ENCODE measurements at places on chromosomes 12 and 14. TPM values are rescaled to one million over a fixed set of nuclear protein-coding genes. Genes with fewer than 3 reads are reported as not detected.

DNA sequence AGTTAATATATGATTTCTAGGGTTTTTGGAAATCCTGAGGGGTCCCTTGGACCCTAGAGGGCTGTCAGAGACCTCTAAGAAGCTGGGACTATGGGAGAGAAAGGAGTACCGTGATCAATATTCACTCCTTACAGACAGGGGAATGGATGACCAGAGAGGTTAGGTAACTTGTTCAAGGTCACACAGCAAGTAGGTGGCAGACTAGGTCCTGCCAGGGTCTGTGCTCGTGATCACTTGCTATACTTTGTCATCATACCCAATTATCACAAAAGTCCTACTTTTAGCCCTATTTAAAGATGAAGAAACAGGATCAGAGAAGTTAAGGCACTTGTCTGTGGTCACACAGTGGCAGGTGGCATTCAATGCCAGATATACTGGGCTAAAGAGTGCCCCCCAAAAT, 42.9 kb downstream of the WSCD2 start:
- no peak for DNase-seq

DNA sequence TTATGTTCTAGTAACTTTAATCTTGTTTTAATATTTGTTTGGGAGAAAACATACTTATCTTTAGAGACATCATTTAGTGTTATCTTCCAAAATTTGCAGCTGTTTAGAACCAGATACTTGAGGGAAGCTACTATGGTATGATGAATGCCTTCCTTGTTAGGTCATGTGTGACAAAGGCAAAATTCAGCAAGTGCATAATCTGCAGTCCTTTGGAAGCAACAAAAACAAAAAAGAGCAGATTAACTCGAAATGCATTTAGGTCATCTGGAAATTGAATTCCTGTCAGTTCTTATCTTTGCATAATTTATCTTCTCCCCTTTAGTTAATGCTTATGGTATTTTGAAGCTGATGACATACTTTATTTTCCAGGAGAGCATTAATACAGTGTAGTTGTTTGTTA, 3.5 kb downstream of the FBXO34 start:
- DNase-seq: peak; percentile 42

DNA sequence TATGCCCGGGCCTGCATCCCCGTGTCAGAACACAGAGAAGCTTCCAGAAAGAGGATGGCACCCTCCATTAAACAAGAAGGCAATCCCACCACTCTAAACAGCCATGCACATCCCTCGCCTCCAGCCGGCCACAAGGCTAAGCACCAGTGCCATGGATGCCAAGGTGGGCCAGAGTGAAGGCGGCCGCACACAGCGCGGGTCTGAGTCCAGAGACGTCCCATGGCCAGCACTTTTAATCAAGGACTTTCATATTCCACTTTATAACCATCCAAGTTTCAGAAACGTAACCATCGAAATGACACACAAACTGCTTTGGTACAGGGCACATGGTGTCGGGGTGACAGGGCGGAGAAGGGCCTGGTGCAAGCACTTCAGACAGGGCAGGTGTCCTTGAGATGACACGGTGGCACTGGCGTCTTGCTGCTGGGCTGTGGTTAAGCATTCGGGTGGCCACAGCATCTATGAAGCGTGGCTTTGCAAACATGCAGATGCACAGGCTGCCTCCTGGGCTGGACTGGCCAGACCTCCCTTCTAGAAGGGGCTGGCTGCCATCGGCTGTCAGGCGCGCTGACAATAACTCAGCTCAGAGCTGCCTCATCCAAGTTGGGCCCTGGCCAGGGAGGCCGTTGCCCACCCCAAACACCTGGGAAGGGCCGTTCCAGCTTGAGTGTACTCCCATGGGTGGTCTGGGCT, 117.2 kb downstream of the RFLNA start:
- no peak for DNase-seq

DNA sequence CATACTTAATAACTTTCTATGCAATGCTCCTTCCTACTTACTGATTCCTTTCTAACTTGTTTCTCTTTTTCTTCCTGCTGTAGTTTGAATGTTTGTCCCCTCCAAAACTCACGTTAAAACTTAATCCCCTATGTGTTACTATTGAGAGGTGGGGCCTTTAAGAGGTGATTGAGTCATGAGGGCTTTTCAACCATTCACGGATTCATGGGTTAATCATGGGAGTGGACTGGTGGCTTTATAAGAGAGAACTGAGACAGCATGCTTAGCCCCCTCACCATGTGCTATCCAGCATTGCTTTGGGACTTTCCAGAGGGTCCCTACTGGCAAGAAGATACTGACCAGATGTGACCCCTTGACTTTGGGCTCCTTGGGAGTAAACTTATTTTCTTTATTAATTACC, 66.0 kb upstream of the TRIM9 start:
- DNase-seq: no peak

DNA sequence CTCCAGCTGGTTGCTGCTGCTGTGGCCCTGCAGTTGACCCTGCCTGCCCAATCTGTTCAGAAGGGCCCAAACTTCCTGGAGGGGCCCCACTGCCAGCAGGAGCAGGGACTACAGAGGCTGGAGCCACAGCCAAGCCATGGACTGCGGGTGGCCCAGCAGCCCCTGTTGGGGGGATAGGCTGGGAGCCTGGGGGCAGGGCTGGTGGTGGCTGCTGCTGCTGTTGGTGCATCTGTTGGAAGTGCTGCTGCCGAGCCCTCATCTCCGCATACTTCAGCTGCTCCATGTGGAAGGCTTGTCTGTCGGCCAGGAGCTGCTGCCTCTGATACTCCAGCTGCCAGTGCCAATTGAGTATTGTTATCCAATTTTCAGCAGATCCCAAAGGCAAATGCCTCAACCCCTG, 7.2 kb downstream of the MYL6 start:
- DNase-seq: no peak

- DNase-seq: no peak
Observed at GRCh38 chr14:91927191-91927590, 20.3 kb downstream of the FBLN5 start.

- DNase-seq: no peak
Observed at GRCh38 chr14:24315807-24316596, 4.7 kb downstream of the LTB4R start.

GRCh38 chr14:92041203-92041602, 1.3 kb upstream of the TRIP11 start:
- DNase-seq: no peak

GRCh38 chr12:56521590-56522371, at the start of gene RBMS2:
Gene RBMS2, plus strand, starts transcription at chr12:56521820. Its CDS starts 204 bp downstream, at chr12:56522024.
- peak; percentile 96 for DNase-seq

GRCh38 chr12:89386138-89386537, 33.8 kb upstream of the DUSP6 start:
- no peak for DNase-seq

DNA sequence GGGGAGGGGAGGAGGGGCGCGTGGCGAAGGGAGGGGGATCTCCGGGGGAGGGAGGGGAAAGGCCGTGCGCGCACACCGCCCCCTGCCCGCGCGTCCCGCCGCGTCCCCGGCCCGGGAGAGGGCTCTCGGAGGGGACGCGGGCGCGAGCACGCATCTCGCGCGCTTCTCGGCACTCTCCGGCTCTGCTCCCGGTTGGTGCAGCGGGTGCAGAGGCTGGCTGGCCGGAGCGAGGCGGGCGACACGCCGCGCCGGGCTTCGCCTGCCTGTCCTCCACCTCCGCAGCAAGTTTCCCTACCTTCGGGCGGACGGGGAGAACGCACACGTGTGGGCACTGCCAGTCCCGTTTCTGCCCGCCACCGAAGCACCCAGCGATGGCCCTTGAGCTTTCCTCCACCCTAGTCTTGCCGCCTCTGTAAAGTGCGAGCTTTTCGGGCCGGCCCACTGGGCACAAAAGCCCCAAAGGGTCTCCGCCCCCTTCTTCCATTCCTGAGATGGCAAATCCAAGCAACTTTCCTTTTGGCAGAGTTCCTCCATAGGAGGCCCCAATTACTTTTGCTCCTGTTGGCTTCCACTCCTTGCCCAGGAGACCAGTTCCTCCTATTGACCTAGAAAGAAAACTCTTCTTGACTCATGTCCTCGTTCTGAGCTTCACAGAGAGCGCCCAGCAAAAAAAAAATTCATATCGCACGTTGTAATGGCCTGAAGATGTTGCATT, 363 bp upstream of the CSAD start:
- DNase-seq: peak; percentile 77

- DNase-seq: no peak
Observed at GRCh38 chr12:10048526-10048925, 18.0 kb downstream of the CLEC9A start.

- peak; percentile 42 for DNase-seq
Observed at GRCh38 chr12:132084621-132085290, 59.4 kb downstream of the DDX51 start.

DNA sequence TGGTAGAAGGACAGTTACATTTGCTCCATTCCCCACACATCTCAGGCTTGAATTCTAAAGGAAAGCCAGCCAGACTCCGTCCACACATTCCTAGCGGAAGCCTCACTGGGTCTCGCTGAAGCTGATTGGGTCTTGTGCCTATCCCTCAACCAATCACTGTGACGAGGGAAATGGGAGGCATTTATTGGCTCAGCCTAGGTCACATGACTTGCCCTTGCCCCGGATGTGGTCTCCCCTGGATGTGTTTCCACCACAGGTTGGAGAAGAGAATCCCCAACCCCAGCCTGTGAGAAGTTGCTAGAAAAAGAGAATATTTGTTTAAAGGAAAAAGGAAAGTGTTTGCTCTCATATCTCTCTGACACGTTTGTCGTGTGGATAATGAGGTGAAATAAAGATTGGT, 93.4 kb downstream of the C12orf75 start:
- DNase-seq: no peak

DNA sequence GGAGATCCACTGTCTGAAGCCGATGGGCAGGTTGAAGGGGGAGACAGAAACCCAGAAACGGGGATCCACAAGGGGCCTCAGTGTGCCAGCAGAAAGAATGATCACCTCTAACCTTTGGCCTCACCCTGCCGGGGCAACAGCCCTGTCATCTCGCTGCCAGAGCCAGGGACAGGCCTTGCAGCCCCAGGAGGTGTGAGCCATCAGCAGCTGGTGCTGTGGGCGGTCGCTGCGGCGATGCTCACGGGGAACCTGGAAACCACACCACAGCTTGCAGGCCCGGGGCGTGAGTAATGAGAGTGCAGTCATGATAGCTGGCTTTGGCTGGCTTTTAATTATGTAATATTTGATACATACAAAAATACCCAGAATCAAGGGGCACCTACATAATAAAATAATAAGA, 4.7 kb upstream of the TTC7B start:
- no peak for DNase-seq

DNA sequence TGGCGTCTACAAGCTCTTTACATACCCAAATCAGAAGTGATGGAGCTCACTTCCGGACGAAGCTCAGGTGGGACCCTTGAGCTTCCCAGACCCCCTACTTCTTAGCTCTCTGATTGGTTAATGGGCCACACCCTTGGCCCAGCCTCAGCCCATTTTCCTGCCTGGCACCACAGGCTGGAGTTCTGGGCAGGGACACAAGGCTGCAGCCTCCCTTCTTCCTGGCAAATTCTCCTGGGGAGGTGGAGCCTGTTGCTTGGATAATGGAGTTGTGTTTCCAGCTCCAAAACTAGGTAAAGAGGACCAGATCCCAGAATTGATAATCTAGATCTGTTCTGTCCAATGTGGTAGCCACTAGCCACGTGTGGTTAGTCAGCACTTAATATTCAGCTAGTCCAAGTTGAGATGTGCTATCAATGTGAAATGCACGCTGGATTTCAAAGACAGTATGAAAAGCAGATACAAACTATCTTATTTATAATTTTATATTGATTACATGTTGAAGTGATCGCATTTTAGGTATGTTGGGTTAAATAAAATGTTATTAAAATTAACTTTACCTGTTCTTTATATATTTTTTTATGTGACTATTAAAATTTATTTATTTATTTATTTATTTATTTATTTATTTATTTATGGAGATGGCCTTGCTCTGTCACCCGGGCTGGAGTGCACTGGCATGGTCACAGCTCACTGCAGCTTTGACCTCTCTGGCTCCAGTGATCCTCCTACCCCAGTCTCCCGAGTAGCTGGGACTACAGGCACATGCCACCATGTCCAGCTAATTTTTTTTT, 12.6 kb upstream of the FAIM2 start:
- DNase-seq: no peak

FAM186B gene
- total RNA-seq: 0.51 TPM

COX8C gene
- total RNA-seq: 0.33 TPM

TMEM229B gene
- 0.77 TPM for total RNA-seq

DNAJC22 gene
- total RNA-seq: 4.6 TPM

NXPH4 gene
- total RNA-seq: 0.50 TPM

P2RX2 gene
- not detected for total RNA-seq

TNS2 gene
- total RNA-seq: 52.4 TPM

GLIPR1L1 gene
- not detected for total RNA-seq

BIN2 gene
- total RNA-seq: not detected

RPL10L gene
- not detected for total RNA-seq

PTPRO gene
- 0.33 TPM for total RNA-seq

TSFM gene
- total RNA-seq: 15.5 TPM

OR6S1 gene
- total RNA-seq: not detected
